ENCODE measurements at places on chromosomes 4 and X.

DNA sequence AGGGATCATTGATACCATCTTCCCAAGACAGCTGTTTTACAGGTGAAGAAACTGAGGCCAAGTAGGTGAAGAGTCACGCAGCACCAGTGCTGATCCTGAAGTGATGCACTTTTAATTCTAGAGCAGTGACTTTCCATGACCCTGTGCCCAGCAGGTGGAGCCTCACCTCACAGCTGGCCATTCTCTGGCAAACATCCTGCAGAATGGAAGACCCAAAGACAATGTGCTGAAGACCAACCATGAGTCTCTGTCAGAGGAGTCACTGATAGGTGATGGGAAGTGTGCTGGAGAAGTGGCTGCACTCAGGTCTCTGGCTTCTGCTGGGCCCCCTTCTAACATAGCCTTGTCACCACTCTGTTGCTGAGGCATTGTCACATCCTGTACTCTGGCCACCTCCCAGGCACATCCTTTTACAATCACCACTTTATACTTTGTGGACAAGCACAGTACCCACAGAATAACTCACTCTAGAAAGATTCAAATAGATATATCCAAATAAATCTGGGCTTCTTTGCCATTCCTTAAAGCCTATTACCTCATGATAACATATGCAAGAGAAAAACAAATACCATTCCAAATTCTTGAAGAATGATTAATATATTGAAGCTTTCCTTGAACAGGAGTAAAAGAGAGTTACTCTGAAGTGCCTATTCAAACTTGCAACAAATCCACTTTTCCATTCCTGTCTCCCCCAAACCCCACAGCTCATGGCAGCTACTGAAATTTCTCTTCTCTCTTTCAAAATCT is 64.1 kb upstream of the SCOC start:
- DNase-seq, result no peak

GRCh38 chrX:10254739-10255138 is 98.0 kb downstream of the CLCN4 start:
- DNase-seq, result no peak

DNA sequence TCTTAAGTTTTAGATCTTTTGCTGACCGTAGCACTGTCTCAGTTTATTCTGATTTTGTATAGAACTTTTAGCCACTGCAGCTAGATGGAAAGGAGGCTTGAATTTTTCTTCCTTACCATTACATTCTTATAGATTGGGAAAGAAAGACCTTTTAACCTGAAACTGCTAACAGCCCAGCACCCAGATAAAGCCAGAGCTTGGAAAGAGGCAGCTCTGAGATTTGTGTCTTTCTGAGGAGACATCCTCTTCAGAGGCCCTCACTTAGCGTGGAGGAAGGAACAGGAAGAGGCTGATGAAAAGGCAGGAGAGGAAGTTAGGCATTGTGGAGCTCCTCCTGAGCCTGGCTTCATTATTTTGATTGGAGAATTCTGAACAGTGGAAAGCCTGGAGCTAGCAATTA is 35.1 kb downstream of the ATG4A start:
- no peak for DNase-seq

GRCh38 chr4:61505773-61506685 is 305.9 kb downstream of the ADGRL3 start:
- no peak for DNase-seq

DNA sequence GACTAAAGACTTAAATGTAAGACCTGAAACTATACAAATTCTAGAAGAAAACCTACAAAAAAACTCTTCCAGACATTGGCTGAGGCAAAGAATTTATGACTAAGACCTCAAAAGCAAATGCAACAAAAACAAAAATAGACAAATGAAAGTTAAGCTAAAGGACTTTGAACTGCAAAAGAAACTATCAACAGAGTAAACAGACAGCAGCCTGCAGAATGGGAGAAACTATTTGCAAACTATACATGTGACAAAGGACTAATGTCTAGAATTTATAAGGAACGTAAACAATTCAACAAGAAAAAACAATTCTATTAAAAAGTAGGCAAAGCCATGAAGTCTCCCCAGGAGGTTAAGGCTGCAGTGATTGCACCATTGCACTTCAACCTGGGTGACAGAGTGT is 9.1 kb downstream of the FAM47E start:
- no peak for DNase-seq

DNA sequence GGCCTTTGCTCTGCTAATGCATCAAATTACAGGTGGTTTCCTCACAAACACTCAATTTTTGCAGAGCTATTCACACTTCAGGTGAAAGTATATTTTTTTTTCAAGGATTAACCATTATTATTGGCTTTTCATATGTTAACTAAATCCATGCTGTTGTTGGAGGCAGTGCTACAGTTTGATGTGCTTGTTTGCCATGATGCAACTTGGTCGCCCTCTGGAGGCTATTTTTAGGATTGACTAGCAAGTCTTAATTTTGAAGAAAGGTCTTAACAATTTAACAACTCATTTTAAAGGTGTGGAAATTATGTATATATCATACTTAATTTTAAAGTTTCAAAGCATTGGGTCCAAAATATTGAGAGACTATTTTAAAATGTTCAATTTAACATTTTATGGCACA is 168.8 kb upstream of the FAM47A start:
- no peak for DNase-seq

GRCh38 chrX:16588266-16588665 is 61.7 kb upstream of the S100G start:
- no peak for DNase-seq

GRCh38 chrX:137427816-137428215 is 138.1 kb upstream of the ZIC3 start:
- DNase-seq, result no peak

- DNase-seq, result no peak
Measured at GRCh38 chr4:42396752-42397634, at the start of gene SHISA3. SHISA3 (plus strand) TSS chr4:42397488; CDS start chr4:42398057, 569 bp downstream.

DNA sequence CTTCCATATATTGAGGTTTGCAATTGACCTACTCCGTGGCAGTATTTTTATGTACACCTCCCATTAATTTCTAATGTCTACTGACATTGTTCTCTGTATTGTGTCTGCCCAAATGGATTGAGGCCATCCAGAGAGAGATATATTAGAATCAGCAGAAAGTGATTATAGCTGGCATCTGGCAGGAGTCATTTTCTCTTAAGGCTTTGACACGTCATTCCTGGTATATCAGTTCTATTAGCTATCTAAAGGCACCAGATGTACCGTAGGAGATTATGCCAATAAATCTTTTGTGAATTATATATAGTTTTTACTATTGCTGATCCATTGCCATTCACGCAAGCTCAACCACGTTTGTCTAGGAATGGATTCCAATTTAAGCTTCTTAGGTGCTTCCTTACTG is 1026.4 kb upstream of the IGFBP7 start:
- DNase-seq, result no peak

- no peak for DNase-seq
Measured at GRCh38 chrX:24148121-24148520, 1.4 kb upstream of the ZFX start.

GRCh38 chrX:129495900-129496299 is 27.4 kb downstream of the SMARCA1 start:
- no peak for DNase-seq

DNA sequence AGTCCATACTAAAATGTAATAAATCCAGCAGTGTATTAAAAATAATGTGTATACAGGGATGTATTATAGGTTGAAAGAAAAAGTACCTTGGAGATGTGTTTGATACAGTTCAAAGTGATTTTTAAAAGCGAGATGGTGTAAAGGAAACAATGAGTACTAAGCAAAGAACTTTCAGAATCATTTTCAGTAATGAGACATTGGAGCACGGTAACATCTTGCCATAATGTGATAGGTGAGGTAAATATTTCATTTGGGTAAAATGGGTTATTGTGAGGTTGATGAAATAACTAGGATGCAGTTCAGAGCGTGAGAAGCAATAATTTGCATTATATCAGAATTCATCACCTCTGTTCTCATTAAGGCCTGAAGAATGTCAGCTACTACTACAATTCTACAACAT is 25.9 kb downstream of the EIF2S3 start:
- no peak for DNase-seq

- DNase-seq, result no peak
Measured at GRCh38 chrX:46626566-46626965, 53.0 kb downstream of the CHST7 start.

DNA sequence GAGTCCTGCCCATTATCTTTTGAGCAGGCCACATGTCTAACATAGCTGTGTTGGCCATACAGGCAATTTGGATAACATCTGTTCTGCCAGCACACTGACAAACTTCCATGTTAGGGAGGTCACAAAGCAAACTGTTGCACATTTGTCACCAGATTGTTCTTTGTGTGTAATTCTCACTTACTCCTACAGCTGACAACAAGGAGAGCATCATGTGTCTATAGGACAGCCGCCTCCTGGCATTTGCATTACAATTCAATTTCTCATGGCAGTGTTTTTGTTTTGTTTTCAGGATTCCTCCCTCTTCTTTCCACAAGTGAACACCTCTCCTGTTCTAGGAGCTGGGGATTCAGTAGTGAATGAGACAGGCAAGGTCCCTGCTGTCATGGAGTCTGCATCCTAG is 94.3 kb upstream of the LEF1 start:
- no peak for DNase-seq

DNA sequence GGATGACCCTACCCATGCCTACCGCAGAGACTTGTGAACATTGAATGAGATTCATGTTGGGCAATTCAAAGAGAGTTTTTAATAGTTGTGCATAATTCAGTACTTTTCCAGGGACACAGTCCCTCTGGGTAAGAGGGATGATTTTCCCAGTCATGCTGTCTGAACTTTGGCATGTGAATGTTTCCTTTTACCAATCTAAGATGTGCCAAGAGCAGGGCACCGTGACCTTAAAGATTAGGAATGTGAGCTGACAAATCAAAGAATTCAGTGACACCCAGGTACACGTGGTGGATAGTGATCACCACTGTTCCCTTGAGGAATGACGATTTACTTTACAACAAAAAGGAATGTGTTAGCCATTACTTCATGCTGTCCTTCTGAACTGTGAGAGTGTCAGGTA is 515.6 kb downstream of the PPARGC1A start:
- DNase-seq, result no peak

DNA sequence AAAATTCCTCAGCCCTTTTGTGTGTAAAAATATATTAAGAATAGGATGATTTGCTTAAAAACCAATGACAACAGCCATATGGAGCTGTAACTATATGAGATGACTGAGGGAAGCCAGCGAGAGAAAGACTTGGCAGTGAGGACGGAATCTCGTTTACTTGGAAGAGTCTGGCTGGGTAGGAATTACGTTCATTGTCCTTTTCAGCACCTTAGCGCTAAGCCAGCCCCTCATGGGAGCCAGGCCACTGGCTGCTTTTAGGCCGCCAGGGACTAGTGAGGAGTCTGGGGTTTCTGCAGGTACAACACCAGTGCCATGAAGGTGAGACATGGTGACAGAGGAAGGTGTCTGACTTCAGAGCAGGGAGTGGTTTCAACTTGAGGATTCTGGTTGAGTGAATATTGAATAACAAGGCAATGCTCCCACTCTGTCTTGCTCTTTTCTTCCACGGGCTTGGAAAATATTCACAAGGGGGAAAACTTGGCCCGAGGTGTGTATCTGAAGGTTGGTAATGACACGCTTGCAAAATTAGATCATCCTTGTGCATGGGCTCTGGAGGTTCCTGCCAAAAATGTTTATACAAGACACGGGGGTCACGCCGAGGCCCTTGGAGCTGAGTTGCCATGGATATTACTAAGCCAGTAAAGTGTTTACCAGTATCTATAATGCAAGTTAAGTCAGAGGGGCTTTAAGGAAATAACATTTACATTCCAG is 17.4 kb downstream of the KLF3 start:
- no peak for DNase-seq
